ENCODE measurements at places on chromosomes 5 and 9.
A peak's percentile ranks its signal among the peaks of the same experiment; 100 is the strongest.

- no peak for DNase-seq
Observed at GRCh38 chr9:127869310-127870152, 7.9 kb downstream of the AK1 start.

DNA sequence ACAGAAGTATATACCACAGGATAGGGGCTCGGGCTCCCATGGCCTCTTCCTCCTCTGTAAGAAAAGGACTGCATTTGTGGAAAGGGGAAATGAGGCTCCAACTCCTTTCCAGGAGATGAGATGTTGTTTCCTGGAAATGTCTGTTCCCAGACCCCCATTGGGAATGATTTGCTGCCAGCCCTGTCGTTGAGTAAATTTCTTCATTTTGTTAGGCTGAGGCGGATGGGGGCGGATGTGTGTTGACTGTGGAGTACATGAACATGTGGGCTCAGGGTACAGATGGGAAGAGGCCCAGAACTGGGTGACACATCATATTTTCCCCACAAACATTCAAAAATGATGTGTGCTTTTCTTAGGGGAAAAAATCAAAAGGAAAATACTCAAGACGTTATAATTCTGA lies 28.8 kb upstream of the TNFAIP8 start:
- no peak for DNase-seq

DNA sequence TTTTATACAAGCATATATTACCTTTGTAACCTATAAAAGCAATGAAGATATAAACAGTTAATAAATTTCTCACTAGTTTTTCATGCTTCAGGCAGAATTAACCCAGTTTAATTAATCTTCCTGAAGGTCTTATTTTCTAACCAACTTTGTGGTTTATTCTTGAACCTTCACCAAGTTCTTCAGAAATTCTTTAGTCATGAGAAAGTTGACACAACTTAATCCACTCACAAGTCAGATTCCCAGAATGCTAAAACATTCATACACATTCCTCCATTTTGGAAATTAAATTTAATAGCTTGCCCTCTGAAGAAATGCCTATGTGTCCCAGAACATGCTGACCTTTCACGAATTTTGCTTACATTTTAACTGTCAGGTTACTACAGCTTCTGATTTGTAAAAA lies 105.4 kb upstream of the PAM start:
- no peak for DNase-seq

GRCh38 chr5:136985785-136986475 lies 513.2 kb downstream of the SPOCK1 start:
- no peak for DNase-seq

GRCh38 chr9:138121438-138122050 lies 244.0 kb downstream of the CACNA1B start:
- DNase-seq, result no peak

DNA sequence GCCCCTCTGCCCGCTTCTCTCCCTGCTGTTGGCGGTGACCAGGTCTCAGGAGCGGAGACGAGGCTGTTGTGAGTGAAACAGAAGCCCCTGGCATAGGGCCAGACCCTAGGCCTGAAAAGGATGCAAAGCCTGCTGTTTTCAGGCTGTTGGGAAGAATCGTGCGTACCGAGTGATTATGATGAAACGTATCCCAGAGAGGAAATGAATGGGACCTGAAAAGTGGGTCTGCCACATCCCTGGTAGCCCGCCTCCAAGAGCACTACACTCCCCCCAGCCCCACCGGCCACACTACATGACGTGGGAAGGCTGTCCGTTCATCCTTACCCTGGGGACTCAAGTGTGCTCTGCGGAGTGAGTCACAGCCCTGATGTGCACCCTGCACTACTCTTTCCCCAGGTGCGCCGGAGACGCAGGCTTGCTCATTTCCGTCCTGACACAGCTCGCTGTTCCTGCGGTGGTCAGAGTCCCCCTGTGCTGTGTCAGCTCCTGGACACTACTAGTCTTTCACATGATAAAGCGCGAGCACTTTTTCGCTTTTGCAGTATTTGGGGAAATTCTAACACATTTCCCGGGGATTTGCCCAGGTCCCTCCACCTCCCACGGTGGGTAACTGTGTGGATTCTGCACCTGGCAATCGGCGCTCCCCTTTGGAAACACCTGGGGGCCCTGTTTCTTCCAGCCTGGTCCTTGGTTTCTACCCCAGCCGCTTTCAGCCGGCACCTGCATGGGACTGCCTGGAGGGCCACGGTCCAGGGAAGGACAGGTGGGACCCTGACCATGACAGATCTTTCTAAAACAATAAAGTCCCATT lies 91.5 kb downstream of the ANKRD33B start:
- DNase-seq, result no peak

DNA sequence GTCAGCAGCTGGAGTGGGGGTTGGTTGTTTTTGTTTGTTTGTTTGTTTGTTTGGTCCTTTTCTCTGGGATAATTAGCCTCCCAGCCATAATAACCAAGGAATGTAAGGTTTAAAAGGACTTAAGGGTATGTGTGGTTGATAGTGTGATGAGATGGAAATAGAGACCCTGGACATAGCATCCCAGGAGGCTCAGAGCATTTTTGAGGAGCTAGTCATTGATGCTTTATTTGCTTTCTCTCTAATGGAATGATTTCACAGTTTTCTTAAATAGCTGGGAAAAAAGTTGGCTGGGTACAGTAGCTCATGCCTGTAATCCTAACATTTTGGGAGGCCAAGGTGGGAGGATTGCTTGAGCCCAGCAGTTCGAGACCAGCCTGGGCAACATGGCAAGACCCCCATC lies 45.1 kb downstream of the TTC1 start:
- no peak for DNase-seq

DNA sequence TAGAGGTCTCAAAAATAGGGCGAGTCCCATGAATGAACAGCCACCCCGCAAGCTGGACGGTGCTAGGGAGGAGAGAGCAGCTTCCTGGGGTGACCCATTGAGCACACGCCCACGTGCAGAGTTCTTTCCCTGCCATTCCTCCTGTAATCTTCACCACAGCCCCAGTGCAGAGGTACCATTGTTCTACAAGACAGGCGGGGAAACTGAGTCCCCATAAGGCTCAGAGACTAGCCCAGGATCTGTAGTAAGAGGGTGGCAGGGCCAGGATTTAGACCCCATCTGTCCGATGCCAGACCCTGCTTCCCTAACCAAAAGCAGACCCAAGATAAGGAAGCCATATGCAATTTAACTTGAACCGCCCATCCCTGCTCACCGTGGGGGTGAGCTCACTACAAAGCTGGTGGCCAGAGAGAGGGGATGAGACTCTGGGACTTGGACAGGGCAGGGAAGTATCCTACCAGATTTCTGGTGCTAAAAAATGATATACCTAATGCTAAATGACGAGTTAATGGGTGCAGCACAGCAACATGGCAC lies 36.7 kb upstream of the ORM1 start:
- DNase-seq, result no peak

GRCh38 chr9:35481347-35481975 lies 8.4 kb upstream of the RUSC2 start:
- DNase-seq, result no peak

DNA sequence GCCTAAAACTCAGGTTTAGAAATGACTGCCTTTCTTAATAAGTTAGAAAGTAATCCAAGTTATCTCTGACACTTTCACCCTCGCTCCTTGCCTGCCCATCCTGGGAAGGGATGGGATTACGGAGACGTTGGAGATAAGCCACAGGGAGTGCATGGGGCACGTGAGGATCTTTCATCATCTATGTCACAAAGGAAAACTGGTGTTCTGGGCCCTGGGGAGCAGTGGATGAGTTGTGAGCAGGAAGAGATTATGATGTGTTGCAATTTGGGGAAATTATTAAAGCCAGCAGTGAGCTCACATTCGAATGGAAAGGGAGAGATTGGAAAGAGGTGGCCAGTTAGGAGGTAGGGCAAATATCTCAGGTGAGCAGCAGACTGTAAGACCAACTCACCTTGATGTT lies 12.8 kb downstream of the AFAP1L1 start:
- DNase-seq, result no peak

GRCh38 chr5:106288979-106289378 lies 1381.8 kb downstream of the EFNA5 start:
- DNase-seq, result no peak

DNA sequence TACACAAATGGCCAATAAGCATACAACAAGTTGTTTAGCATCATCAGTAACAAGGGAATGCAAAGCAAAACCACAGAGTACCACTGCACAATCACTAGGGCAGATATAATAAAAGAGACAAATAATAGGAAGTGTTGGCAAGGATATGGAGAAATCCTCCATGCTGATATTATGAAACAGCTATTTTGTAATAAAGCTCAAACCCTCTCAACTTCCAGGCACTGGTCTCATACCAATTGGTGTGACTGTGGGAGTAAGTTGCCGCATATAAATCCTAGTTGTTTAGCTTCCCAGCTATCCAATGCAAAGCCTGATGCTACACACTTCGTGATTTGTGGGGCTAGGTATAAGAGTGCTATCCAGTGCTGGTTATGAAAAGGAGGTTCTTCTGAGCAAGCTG lies 88.6 kb downstream of the SMIM23 start:
- no peak for DNase-seq

- peak; percentile 41 for DNase-seq
Observed at GRCh38 chr9:70602321-70603019, 188.0 kb upstream of the KLF9 start.

DNA sequence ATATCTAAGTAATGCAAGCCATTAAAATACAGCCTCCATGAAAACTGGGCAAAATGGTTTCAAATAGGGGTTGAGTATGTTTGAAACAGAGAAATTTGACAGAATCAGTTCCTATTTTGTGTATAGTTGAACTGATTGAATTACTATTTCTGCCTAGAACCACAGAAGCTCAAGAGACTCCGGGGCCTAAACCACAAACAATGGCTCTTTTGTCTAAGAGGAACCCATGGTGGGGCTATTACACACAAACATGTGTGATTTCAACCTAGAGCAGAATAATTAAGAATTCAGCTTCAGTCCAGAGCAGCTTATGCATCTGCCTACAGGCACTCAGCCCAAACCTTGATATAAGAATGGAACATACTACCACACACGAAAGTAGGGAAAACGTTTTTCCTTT lies 171.2 kb upstream of the MPDZ start:
- DNase-seq, result no peak

GRCh38 chr5:170071748-170072147 lies 33.9 kb upstream of the FOXI1 start:
- no peak for DNase-seq

GRCh38 chr5:99070822-99071221 lies 142.0 kb upstream of the CHD1 start:
- DNase-seq, result no peak

DNA sequence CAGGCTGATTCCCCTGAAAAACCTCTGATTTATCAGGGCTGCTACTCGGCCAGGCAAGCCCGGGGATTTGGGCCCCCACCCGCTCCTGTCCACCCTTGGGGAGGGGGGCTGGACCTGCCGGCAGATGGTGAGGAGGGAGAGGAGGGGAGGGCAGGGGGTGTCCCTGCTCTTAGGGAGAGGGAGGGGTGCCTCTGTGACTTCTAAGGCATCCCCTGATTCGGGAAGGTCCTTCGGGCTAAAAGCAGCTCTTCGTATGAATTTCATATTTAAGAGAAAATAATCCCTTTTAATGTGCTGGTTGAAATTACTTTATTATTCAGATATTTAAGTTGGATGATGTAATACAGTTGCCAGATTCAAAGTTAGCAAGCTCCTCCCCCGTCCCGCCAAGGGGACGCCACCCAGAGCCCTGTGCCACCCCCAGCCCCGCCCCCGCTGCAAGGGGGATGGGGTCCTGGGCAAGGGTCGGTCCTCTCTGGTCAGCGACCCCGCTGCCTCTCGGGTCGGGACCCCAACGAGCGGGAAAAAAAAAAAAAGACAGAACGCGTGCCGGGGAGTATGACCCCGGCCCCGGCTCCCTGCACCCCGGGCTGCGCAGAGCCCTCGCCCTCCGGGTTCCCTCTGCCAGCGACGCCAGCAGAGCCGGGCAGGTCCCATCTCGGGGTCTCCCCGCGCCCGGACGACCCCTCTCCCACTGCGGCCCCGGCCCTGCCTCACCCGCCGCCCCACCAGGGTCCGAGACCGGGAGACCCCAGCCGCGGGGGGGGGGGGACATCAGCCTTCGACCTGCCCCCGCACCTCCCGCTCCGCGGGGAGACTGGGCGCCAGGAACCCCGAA lies 12.4 kb downstream of the LHX3 start:
- no peak for DNase-seq

GRCh38 chr5:111997711-111998110 lies 240.7 kb upstream of the NREP start:
- no peak for DNase-seq

GRCh38 chr5:151534350-151534749 lies 56.8 kb downstream of the FAT2 start:
- DNase-seq, result no peak

DNA sequence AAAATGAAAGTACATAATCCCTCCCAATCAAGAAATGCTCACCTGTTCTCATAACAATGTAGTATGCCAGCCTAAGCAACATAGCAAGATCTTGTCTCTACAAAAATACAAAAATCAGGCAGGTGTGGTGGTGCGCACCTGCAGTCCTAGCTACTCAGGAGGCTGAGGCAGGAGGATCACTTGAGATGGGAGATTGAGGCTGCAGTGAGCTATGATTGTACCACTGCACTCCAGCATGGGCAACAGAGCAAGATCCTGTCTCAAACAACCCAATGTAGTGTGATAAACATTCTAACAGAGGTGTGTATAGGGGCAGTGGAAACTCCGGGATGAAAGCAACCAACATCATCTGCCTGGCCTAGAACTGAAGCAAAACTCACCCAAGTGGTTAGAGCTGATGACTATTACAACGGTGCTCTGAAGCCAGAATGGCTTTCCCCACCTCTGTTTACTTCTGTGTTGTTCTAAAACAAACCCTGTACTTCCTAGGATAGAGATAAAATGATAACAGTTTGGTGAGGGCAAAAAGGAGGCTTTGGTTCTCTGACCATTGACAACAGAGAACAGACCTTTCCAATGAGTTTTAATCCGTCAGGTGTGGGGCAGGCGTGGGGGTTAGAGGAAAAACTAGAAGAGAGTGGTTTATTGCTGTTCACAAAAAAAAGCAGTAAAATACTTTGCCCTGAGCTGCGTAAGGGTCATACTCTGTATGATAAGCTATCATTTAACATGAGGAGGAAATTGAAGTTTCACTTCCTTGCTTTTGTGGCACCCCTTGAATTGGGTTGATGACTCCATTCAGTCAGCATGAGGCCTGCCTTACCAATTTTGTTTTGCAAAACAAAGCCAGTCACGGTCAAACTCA lies 18.9 kb downstream of the WNT8A start:
- no peak for DNase-seq

DNA sequence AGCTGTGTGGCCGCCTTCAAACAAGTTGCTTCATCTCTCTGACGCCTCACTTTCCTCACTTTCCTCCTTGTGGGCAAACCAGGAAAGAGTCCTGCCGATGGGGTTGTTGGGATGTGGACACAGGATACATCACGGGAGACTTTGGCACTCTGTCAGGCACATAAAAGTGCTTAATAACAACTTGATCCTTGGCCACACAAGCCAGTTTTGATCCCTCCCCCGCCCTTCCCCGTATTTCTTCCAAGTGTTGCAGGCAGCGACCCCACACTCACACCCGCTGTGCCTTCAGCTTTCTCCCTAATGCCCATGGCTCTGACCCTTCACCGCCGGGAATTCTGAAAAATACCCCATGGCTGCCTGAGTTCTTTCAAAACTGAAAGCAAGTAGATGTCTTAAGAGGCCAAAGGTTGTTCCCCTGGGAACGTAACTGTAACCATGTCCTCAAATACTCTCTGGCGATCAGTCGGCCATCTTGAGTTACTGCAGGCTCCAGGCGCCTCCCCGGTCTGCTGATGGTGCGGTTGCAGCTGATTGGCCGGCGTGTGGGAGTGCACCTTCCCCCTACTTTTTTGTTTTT lies 59.8 kb downstream of the ARHGEF37 start:
- no peak for DNase-seq
